NCI-H446 treated with DMSO at 0.1 percent for 48 hours (cell line): ENCODE measurements at places on chromosomes 1 and 21.

GRCh38 chr1:39625462-39626273, 13.8 kb downstream of the HEYL start:
- DNase-seq: no peak

DNA sequence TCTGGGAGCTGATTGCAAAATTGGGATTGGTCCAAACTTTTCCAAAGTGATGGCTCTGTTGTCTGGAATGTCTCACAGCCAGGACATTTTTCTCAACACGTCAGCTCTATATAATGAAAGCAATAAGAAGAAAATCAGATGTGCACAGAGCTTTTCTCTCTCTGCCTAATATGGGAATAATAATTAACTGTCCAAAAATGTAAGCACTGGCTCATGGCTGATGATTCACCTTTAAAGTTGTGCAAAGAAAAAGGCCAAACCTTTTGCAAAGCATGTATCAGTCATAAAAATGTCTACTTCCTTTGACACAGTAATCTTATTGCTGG, 30.4 kb downstream of the ZNF281 start:
- peak; percentile 20 for DNase-seq

- no peak for DNase-seq
Measured at GRCh38 chr1:58324558-58324957, 222.0 kb downstream of the OMA1 start.

DNA sequence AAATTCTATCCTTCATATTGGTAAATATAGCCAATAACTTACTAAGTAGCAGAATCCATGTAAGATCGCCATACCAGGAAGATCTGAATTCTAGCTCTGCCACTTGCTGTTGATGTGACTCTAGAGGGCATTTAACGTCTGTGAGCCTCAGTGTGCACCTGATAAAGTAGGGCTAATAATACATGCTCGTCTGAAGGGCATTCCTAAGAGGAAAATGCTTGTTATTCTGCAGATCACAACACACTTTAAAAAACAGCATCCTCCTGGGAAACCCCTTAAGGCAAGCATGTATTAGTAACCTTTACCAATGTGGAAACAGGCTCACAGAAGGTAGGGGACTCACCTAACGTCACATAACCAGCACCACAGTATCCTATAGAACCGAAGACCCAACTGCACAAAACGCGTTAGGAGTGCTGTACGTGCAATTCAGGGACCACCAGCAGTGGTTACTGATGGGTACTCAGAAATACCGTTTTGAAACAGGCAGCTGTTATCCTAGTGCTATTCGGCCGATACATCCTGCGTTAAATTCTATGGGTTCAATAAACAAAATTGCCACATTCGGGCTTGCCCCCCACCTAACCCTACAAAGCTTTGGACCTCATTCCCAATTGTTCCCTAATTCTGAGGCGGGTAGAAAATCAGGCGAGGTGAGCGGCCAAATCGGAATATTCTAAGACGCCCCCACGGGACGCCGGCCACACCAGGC, 758 bp downstream of the DEPDC1 start:
- DNase-seq: peak; percentile 18
